ENCODE measurements at places on chromosomes 16 and 17. TPM values are rescaled to one million over a fixed set of nuclear protein-coding genes. Genes with fewer than 3 reads are reported as not detected.

Gene LHX1
- not detected for polyA plus RNA-seq

Gene MPV17L
- 1.1 TPM for polyA plus RNA-seq

Gene FAM171A2
- polyA plus RNA-seq, result 0.47 TPM

Gene COPZ2
- 16.4 TPM for polyA plus RNA-seq

Gene SEZ6L2
- polyA plus RNA-seq, result 5.8 TPM

Gene CHST5
- 0.24 TPM for polyA plus RNA-seq

Gene NEUROD2
- not detected for polyA plus RNA-seq

Gene SCNN1G
- polyA plus RNA-seq, result 16.8 TPM

Gene KRT28
- not detected for polyA plus RNA-seq

Gene CSH2
- polyA plus RNA-seq, result not detected

Gene NUFIP2
- polyA plus RNA-seq, result 12.2 TPM

Gene HP
- polyA plus RNA-seq, result 673 TPM

Gene CNTROB
- 42.7 TPM for polyA plus RNA-seq

Gene SAMD14
- 6.2 TPM for polyA plus RNA-seq

Gene G6PC1
- not detected for polyA plus RNA-seq

Gene TOX3
- polyA plus RNA-seq, result 1.6 TPM

Gene OR1F1
- not detected for polyA plus RNA-seq

Gene LRRC37A
- 0.94 TPM for polyA plus RNA-seq

Gene PIK3R6
- polyA plus RNA-seq, result 1.7 TPM

Gene ITPRIPL2
- polyA plus RNA-seq, result 19.1 TPM

Gene CCL1
- polyA plus RNA-seq, result not detected

Gene TBC1D26
- polyA plus RNA-seq, result 0.09 TPM

Gene SDR42E1
- polyA plus RNA-seq, result 1.2 TPM

Gene SCNN1B
- 41.4 TPM for polyA plus RNA-seq

Gene SPN
- 14.4 TPM for polyA plus RNA-seq

Gene CACNG3
- polyA plus RNA-seq, result not detected

Gene ROGDI
- polyA plus RNA-seq, result 32.6 TPM

Gene CHP2
- polyA plus RNA-seq, result 0.06 TPM

Gene KRT14
- polyA plus RNA-seq, result 0.63 TPM

Gene CRISPLD2
- 53.7 TPM for polyA plus RNA-seq

Gene CRYBA1
- polyA plus RNA-seq, result not detected

Gene EFNB3
- polyA plus RNA-seq, result 0.87 TPM
